ENCODE measurements at places on chromosomes 16 and 17.

DNA sequence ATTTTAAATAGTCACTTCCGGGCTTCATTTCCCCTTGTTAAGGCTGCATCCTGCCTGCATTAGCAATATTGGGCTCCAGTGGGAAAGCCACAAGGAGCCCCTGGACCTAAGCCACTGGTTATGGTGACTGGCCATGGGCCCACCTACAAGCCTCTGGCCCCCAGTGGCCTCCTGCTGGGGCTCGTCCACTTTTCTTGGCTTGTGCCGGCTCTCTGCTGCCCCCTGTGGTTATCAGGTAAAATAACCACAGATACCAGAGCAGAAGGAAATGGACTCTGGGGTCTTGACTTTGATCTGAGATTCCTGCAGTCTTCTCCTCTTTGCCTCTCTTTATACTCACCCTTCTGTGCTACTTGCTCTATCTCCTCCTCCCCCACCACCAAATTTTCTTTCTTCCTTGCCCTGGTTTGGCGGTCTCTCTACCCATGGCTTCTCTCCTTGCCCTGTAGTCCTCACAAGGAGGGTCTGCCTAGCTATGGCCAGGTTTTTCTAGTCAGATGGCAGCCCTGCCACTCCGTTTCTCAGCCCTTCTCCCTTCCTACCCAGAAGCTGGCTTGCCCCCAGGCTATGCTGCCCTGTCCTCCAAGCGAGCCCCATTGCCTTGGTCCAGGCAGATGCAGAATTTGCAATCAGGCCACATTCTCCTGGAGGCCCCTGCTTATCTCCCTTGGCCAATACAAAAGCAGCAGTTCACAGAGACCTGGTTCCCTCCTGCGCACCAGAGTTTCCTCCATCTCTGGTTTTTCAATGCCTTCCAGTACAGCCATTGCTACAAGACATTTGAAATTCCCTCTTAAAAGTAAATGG, 82.9 kb upstream of the RCVRN start:
- DNase-seq = peak; percentile 55

DNA sequence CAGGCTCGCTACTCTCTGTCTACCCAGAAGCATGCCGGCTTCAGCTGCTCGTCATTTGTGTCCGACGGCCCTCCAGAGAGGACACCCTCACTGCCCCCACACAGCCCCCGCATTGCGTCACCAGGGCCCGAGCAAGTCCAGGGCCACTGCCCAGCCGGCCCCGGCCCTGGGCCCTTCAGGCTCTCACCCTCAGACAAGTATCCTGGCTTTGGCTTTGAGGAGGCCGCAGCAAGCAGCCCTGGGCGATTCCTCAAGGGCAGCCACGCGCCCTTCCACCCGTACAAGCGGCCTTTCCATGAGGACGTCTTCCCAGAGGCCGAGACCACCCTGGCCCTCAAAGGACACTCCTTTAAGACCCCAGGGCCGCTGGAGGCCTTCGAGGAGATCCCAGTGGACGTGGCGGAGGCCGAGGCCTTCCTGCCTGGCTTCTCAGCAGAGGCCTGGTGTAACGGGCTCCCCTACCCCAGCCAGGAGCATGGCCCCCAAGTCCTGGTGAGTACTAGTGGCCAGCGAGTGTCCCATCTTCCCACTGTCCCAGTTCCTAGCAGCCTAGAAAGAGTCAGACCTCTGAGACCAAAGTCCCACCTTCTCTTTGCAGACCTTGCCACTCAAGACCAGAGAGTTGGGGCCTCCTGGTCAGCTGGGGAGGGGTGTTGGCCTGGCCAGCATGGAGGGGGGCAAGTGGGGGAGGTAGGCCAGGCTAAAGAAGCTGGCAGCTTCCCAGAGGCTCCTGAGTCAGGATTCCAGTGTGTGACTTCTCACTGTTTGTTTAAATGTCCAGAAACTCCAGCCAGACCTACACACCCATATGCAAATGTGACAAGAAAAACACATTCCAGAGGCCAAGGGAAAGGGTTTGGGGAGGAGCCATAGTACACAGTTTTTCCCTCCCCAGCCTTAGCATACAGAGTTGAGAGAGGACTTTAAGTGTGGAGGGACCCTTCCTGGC, 18.6 kb downstream of the FOXN1 start:
- DNase-seq = peak; percentile 47

DNA sequence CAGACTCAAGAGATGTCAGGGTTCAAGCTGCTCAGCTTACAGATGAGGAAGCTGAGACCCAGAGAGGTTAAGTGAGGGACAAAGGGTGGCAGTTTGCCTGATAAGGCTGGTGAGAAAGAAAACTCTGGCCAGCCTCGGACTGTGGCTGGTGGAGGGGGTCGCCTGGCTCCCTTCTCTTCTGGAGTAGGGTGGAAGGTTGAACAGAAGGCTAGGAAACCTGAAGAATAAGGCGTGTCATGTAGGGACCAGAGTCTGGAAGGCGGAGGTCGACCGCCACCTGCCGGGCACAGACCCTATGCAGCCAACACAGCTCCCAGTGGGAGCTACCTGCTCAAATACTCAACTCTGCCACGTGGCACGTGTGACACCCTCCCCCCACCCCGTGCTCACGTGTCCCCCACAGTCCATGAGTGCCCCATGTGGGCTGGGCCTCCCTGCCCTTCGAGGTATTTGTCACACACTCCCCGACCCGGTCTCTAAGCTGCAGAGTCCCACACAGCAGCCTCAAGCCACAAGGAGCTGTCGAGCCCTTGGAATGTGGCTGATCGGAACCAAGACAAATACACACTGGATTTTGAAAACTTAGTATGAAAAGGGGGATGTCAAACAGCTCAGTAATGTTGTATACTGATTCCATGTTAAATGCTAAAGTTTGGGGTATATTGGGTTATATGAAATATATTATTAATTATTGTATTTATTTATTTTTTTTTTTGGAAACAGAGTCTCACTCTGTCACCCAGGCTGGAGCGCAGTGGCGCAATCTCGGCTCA, 11.8 kb downstream of the HID1 start:
- DNase-seq = peak; percentile 55

DNA sequence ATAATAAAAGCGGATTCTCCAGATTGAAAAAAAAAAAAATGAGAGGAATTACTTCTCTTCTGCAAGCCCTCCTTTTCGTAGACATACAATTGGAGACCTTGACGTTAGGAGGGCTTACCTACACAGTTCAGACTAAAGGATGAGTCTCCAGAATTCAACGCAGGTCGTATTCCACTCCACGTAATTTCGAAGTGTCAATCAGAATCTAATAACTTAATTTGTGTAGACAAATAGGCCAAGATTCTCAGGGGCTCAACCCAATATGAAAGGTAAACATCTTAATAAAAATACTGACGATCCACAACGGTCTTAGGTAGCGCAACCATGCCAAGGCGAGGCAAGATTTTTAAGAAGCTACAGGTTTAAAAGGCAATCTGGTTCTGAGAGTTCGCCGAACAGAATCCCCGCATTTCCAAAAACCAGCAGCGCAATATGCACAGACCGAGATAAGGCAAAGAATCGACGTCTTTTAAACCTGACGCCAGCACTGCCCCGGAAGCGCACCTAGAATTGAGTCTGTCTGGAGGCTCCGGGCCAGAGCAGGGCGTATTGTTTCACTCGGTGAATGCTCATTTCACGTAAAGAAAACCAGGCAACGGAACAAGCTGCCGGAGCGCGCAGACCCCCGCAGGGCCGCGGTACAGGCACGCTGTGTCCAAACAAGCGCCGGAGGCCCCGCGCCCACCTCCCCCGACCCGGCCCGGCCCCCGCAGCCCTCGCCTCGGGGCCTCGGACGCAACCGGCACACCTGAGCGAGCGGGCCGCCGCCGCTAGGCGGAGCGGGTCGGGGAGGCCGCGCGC, 623 bp downstream of the MBTPS1 start:
- peak; percentile 72 for DNase-seq

DNA sequence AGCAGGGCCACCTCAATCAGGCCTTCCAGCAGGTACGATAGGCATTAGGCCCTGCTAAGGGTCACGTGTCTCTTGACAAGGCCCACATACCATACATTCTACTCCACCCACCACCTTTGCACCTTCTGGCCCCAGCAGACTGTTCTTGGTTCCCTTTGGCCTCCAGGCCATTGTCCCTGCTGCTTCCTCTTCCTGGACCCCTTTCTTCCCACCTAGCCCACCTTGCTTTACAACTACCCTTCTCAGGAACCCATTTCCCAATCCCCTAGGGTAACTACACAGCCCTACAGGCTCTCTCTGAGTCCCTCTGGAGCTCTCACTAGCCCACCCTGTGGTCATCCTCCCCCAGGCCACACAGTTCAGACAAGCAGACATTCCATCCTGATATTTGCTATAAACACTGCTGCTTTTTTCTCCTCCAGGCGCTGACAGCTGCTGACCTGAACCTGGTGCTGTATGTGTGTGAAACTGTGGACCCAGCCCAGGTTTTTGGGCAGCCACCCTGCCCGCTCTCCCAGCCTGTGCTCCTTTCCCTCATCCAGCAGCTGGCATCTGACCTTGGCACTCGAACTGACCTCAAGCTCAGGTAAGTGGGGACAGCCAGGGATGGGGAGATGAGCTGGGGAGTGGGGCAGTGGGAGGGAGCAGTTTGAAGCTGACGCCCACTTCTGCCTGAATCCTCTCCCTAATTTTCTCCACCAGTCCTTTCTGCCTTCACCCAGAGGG, 1.4 kb upstream of the NRN1L start:
- no peak for DNase-seq

- no peak for DNase-seq
These were observed 25.1 kb downstream of the C1QTNF1 start for GRCh38 chr17:79048826-79049755.

- DNase-seq = no peak
These were observed 264.3 kb downstream of the CPPED1 start for GRCh38 chr16:12539185-12539929.

DNA sequence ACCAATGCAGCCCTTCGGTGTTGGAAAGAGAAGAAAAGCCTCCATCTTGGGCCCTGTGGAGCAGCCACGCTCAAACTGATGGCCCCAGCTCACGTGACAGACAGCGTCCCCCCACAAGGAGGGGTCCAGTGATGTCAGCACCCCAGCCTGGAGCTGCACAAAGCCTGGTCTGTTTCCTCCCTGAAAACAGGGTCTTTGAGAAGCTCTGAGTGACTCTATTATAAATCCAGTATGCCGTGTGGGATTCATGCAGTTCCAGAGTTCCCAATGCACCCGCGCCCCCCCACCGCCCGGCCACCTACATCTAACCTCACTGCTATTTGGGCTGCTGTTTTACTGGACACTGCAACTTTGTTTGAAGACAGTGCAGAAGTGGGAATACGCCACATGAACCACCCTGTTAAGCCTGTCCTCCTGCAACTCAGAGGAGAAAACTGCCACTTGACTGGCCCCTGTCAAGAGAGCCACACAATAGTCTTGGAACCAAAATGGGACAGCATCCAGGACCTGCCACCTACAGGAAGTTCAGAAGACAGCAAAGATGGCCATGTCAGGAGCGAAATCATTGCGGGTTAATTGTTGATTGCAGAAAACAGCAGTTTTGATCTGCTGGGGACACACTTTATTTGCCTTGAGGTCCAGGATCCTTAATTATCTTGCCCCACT, 33.1 kb downstream of the PMP22 start:
- DNase-seq = no peak

DNA sequence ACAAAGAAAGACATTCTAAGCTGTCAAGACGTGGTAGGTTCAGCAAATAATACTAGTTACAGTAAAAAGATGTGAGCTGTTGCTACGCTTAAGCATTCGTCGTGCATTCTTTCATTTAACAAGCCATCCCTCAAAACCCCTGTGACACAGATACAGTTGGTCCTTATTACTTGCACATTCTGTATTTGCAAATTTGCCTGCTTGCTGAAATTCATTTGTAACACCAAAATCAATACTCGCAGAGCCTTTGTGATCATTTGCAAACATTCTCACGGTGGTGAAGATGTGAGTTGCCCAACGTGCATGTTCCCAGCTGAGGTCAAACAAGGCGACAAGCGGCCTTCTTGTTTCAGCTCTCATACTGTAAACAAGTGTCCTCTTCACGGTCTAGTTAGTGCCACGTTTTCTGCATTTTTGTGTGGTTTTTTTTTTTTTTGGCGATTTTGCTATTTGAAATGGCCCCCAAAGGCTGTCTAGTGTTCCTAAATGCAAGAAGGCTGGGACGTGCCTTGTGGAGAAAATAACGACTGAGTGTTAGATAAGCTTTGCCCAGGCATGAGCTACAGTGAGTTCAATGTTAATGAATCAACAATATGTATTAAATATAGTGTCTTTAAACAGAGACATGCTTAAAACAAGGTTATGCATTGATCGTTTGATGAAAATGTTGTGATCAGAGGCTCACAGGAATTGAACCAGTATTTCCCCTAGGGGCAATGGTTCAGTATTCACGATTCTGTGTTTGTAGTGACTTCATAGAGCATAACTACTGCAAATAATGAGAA, 84.1 kb downstream of the RAB11FIP4 start:
- DNase-seq = peak; percentile 49

- no peak for DNase-seq
These were observed 268.0 kb upstream of the TNRC6C start for GRCh38 chr17:77690271-77691161.

- DNase-seq = no peak
These were observed at the start of gene SEPTIN1 for GRCh38 chr16:30382111-30382881. TSS of gene SEPTIN1 (minus strand) at chr16:30382561. CDS start at chr16:30382542, 19 bp downstream.

GRCh38 chr17:81566461-81567126, 14.4 kb upstream of the FAAP100 start:
- DNase-seq = peak; percentile 75

- DNase-seq = no peak
These were observed 48.8 kb upstream of the CCL1 start for GRCh38 chr17:34411646-34412421.

GRCh38 chr16:1772362-1772907, at the start of gene EME2:
TSS of gene EME2 (plus strand) at chr16:1772810. CDS start at chr16:1773228, 418 bp downstream.
- peak; percentile 46 for DNase-seq
